ENCODE measurements at places on chromosomes 7 and 10.

GRCh38 chr10:123455861-123456260 is 210.3 kb upstream of the GPR26 start:
- no peak for DNase-seq

- no peak for DNase-seq
These were observed 123.1 kb downstream of the CRPPA start for GRCh38 chr7:16298221-16298620.

DNA sequence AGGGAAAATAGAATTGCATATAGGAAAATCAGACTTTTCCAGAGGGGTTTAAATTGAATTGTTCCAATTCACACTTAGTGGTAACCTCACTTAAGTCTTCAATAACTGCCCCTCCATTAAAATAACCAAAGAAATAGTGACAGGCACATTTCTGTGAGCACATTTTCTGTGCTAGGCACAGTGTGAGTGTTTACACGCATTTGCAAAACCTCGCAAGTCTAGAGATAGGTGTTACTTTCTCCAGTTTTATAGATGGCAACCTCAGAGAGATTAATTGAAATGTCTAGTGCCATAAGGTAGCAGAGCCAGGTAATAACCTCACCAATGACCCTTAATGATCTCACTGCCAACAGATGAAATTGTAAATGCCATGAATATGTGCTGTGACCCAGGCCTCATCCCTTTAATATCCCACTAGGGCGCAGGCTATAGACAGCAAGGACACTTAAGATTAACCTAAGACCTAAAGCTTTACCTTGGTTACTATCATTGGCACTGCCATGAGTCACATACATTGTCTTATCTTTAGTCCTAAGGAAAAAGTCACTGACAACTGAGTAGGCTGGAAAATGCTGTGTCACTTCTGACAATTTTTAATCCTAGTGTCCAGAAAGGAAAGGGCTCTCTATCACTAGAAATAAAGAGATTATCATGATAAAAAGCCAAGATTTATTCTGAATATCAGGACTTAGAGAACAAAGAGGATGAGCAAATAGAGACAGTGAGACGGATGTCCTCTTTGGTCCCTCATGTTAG is 187.8 kb downstream of the PPP1R17 start:
- no peak for DNase-seq

- no peak for DNase-seq
These were observed 225.2 kb downstream of the ZWINT start for GRCh38 chr10:56135828-56136227.

GRCh38 chr10:52883996-52884871 is 111.7 kb upstream of the MBL2 start:
- no peak for DNase-seq

- no peak for DNase-seq
These were observed 28.3 kb upstream of the CREB5 start for GRCh38 chr7:28383975-28384374.

- DNase-seq, result no peak
These were observed 12.7 kb upstream of the AGR2 start for GRCh38 chr7:16817536-16817935.

DNA sequence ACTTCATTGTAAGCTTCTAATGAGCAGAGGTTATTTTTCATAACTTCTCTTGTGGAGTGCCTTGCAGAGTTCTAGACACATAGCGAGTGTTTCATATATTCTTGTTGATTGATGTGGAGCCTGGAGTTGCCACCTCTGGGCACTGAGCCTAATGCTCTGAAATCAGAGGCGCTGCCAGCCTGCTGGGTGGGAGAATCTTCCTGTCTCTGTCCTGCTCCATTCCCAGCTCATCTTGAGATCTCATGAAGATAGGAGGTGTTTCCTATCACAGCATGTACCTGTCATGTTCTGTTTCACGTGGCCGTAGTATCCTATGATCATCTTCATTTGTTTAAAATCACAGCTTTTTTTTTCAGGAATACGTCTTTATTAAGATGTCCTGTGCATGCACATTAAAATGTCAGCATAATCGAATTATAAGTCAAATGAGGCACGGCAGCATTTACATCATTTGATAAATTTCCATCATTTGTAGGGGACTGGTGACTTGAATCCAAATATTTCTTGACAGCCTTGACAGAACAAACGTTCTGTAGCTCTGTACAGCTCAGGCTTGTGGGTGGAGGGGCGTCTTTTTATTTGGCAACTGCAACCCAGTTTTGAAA is 393.0 kb downstream of the PHTF2 start:
- no peak for DNase-seq

GRCh38 chr10:6185039-6185716 is 17.6 kb upstream of the PFKFB3 start:
- no peak for DNase-seq

DNA sequence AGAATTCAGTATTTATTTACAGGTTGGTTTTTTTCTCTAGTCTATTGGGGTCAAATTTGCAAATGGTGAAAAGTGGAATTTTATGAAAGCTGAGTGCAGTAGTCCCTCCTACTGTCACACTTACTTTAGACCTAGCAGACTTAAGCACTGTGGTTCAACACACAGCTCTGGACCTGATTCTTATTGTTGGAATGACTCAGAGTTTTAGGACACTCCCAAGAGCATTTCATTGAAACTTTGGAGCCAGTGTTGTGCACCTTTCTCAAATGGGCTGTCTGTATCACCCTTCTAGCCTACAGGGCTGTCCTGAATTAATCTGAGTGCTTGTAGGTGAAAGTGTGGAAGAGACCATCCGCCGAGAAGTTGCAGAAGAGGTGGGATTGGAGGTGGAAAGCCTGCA is 16.1 kb downstream of the NUDT13 start:
- no peak for DNase-seq

GRCh38 chr10:86963341-86963919 is 4.9 kb upstream of the ADIRF start:
- no peak for DNase-seq

GRCh38 chr7:45885264-45885882 is 2.9 kb upstream of the IGFBP1 start:
- no peak for DNase-seq

DNA sequence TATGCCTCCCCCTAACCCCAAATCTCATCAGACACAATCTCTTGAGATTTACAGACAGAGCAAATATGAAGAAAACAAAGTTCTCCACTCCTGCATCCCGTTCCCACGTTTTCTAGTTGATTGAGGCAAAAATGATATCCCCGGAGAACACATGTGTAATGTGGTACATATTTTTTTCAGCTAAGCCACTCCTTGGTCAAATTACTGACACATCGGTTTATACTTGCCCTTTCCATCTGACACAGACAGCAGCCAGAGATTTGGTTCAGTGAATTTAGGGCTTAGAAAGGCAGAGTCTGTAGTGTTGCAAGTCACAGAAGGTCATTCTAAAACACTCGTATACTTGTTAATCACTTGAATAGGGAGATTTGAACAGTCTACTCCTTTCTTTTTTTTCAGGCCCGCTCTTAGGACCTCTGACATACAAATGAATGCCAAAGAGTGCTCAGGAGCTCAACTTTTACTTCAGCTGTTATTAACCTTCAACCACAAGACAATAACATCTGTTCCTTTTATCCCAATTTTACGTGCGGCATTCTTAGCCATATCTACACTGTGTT is 1.8 kb upstream of the DDX50 start:
- no peak for DNase-seq

DNA sequence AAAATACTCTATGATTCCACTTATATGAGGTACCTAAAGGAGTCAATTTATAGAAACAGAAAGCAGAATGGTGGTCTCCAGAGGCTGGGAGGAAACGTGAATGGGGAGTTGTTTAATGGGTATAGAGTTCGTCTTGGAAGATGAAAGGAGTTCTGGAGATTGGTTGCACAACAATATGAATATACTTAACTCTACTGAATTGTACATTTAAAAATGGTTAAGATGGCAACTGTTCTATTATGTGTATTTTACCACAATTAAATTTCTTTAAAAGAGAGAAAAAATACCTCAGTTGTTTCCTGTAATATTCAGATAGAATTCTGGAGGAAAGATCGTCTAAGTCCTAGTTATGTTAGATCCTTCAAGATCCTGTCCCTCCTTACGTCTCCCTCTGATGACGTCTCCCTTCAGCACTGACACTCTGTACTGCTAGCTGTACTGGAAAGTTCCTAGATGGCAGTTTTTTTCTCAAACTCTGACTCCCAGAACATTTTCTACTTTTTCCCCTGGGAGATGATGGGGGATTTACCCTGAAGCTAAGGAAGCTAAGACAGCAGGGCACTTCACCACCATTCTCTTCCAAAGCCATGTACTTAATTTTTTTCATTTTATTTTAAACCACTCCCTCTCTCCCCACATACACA is 53.2 kb upstream of the CAV2 start:
- DNase-seq, result no peak

DNA sequence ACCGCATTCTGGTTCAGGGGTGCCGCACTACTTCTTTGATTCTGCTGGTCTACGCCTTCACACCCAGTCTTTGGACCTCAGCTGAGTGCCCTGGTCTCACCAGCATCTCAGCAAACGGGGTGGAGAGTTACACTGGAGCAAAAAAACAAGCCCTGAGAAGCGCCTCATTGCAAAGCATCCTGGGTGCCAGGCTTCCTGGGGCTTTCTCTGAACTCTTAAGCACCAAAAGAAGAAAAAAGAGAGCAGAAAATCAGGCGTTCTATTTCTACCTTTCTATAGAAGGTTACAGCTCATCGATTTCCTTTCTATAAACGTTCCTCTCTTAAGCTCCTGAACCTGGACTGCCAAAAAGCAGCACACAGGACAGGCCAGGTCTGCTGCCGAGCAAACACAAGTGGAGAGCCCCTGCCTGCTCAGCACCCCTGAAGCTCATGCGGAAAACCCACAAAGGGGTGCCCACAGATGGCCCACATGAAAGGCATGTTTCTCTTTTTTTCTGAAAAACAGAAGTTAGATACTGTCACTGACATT is 217.9 kb downstream of the SFMBT2 start:
- DNase-seq, result peak; percentile 28

GRCh38 chr10:95234951-95235350 is 40.9 kb downstream of the ACSM6 start:
- DNase-seq, result no peak

DNA sequence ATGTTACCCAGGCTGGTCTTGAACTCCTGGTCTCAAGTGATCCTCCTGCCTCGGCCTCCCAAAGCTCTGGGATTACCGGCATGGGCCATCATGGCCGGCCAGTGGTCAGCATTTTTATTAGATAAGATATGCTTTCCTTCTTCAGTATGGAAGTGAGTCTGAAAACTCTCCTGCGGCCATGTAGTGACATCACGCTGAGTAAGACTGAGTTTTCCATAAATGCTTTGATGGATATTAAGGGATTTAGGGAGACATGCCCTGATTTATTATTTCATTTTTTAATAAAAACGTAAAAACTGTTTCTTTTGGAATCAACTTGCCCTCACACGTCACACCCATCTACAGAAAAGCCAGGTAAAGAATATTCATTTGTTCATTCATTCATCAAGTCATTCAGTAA is 48.4 kb downstream of the DYNC1I1 start:
- DNase-seq, result no peak

DNA sequence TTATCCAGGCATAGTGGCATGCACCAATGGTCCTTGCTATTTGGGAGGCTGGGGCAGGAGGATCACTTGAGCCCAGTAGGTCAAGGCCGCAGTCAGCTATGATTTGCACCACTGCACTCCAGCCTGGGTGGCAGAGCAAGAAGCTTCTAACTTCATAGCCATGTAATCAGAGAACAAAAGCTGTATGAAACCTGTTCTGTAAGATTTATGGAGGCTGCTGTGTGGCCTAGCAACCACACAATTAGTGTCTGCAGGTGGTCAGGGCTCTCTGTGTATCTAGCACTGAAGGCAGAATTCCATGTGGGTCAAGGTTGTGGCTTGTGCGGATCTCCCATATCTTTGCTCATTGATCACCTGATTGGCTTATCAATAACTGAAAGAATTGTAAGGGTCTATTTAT is 221.5 kb upstream of the FOXK1 start:
- DNase-seq, result no peak

- no peak for DNase-seq
These were observed 196.1 kb upstream of the PRSS1 start for GRCh38 chr7:142553216-142553615.

DNA sequence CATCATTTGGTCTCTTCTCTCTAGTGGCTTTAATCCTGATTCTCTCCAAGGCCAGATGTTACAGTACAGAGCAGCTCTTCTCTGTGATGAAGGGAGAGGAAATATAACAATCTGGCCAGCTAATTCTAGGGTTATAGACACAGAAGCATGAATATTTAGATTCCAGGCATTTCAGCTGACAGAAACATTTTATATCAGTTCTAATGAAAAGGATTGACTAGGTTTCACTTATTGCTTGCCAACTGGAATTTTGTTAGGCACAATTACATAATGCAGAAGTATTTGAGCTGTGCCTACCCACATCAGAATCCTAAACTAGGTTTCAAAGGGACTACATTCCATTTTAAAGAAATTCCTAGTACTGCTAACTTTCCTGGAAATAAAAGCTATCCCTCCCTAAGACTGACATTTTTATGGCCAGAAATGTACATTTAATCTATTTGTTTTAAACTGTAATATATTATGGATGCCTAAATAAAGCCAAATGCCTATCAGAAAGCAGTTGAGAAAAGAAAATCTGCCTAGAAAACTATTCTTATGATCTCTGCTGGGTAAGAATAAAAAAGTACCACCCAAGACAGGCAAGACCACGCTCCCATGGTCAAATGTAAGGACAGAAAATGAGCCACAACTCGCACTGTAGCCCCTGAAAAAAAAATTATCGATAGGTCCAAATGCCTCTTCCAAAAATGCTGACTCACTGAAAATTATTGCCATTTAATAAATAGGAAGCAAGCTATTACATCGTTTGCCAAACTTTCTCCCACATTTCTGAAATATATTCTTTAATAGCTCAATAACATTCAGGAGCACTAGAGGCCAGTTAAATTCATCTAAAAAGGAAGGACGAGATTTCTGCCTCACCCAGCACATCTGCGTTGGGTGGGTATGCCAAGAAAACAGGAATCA is 498.1 kb downstream of the KCNMA1 start:
- DNase-seq, result no peak

- DNase-seq, result no peak
These were observed 56.1 kb downstream of the RAPGEF5 start for GRCh38 chr7:22300839-22301238.

DNA sequence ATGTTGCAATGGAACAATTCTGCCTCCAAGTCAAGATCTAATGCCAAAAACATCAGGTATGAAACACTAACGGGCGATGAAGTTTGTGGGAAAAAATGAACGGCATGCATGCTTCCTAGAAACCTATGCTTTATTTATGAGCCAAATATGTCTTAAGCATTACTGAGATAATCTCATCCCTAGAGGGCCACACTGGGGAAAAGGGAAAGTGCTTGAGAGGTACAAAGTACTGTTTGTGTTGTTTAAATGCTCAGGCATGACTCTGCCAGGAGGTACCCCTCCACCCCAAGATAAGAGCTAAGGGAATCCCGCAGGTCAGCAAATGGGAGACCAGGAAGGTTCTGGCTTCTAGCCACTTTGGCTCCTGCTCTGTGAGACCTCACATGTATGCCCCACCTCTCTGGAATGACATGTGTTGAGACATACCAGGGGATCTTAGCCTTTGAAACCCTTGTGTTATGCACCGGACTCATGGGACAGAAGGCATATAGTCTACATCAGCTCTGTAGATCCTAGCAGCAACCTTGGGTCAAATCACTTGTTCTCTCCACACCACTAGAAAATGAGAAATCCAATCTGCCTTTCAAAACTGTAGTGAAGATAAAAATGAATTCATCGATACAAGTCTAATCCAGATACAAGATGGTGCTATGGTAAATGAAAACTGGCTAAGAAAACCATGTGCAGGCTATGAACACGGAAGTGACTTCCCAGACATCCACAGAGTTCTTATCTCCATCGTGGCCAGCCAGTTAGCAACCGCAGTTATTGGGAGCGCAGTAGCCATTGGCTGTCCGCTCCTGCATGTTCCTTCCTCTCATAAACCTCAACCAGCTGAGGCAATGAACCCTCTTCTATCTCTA is 61.0 kb downstream of the CREB3L2 start:
- no peak for DNase-seq
